ENCODE measurements at places on chromosomes 16 and 17.

DNA sequence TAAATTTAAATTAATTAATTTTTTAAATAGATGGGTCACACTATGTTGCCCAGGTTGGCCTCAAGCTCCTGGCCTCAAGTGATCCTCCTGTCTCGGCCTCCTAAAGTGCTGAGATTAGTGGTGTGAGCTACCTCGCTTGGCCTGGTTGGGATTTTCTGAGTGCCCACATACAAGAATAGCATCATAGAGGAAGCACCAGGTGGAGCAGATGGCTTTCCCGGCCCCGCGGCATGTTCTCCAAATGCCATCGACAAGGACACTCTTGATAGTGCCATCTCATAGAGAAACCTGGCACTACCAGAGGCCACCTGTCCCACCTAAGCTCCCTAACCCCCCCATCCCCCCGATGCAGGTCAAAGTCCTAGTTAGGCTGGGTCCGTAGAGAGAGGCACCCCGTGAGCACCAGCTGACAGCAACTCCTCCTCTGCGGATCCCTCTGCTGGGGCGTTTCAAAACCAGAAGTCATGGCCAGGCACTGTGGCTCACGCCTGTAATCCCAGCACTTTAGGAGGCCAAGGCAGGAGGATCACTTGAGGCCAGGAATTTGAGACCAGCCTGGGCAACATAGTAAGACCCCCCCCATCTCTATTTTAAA, 65.9 kb downstream of the DNAH3 start:
- no peak for DNase-seq

GRCh38 chr17:59373882-59374495, 42.5 kb downstream of the YPEL2 start:
- no peak for DNase-seq

DNA sequence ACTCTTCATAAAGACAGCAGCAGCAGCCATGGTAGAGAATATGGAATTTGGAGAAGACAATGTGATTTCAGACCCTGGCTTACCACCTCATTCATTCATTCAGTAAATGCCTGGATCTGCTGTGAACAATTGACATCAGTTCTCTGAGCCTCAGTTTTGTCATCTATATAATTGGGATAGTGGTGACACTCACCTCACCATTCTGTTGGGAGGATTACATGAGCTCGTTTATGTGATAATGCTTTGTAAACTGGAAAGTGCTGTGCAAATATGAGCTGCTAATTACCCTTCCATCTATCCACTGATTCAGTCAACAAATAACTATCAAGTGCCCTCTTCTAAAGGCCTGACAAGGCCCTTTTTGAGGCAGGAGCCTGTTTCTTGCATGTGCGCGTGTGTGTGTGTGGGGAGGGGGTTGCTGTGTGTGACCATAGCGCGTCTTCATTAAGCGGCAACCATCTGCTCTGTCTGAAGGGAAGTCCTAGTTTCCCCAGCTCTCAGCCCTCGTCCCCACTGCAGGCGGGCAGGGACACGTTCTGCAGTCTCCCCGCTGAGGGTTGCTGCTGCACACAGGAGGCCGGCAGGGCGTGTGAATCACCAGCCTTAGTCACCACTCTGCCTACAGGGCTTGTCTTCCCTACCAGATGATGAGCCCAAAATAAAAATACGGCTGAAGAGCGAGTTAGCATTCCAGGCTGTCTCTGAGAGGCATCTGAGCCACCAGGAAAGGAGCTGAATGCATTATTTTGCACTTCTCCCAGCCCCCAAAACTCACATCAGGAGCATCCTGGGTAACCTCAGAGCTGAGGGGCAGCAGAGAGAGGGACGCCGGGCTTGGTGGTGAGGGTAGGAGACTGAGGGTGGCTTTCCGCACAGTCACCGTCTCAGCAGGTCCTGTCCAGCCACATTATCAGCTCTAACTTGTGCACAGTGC, 19.9 kb downstream of the ARL4D start:
- DNase-seq, result no peak

- peak; percentile 67 for DNase-seq
Observed at GRCh38 chr16:70747703-70748631, 53.0 kb downstream of the VAC14 start.

- no peak for DNase-seq
Observed at GRCh38 chr17:7656958-7657609, 6.4 kb downstream of the ATP1B2 start.

- DNase-seq, result no peak
Observed at GRCh38 chr16:12925026-12925800, 23.8 kb downstream of the SHISA9 start.

DNA sequence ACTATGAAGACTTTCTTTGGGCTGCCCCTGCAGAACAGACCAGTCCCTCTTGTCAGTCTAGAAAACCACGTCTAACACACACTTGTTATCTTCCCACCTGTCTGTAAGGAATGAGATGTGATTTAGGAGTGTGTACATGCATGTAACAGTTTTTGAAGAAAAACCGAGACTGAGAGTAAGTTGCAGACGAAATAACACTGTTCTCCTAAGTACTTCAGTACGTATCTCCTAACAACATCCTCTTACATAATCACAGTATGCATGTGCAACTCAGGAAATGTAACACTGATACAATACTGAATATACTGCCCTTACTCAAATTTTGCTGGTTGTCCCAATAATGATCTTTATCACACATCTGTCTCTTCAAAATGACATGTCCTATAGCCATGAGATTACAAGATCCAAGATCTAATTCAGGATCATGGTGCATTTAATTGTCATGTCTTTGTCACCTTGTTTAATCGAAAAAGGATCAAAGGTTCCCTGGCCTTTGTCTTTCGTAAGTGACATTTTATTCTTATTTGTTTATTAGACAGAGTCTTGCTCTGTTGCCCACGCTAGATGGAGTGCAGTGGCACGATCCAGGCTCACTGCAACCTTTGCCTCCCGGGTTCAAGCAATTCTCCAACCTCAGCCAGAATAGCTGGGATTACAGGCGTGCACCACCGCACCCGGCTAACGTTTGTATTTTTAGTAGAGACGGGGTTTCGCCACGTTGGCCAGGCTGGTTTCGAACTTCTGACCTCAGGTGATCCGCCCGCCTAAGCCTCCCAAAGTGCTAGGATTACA, 25.6 kb downstream of the CREBBP start:
- DNase-seq, result no peak

GRCh38 chr17:49358641-49359247, 3.3 kb downstream of the ZNF652 start:
- no peak for DNase-seq

- no peak for DNase-seq
Observed at GRCh38 chr16:65178151-65178550, 56.3 kb upstream of the CDH11 start.

GRCh38 chr17:55692276-55692675, 30.4 kb downstream of the TMEM100 start:
- no peak for DNase-seq

GRCh38 chr17:47200325-47200664, 8.9 kb upstream of the MYL4 start:
- DNase-seq, result no peak

Measured in right lobe of liver (tissue), 6 donors.